Stimulated activated CD4-positive, alpha-beta T cell treated with anti-CD3 and anti-CD28 coated beads, Interleukin-15, amount 100 ng/mL, for 1 hour (primary cell): ENCODE measurements at places on chromosomes 6 and 20.

DNA sequence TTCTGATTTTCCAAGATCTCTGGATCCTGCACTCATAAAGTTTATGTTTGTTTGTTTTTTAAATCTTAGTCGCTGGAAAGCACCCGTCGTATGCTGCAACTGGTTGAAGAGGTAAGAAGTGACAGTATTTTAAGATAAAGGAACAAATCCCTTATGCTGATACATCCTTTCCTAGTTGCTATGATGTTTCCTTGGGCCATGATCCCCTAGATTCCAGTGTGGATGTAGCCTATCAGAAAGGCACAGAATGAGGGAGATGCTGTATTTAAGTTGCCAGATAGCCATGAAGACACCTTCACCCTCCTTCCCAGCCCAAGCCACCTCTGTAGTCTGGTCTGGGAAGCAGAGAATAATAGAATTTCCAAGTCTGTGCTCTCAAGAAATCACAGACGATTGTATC is 59.0 kb downstream of the SNAP25 start:
- no peak for DNase-seq

DNA sequence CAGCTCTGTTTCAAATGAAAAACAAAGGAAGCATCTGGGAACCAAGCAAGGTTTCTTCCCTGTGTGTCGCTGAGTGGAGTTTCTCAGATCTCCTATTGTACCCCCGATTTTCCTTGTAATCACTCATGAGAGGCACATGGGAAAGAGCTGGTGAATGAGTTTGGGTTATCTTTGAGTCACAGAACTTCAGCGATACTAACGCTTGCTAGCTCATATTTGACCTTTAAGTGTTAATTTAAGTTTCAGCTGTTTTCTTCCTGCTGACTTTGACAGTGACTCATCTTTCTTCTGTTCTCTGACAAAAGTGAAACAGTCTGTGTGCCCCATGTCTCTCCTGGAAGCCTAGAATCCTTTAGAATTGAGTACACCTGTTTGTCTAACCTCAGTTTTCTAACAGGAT is 261.1 kb upstream of the RGS17 start:
- DNase-seq: no peak

GRCh38 chr6:125212377-125212776 is 58.8 kb downstream of the TPD52L1 start:
- DNase-seq: no peak

GRCh38 chr6:98927534-98927933 is 20.2 kb downstream of the FBXL4 start:
- DNase-seq: no peak

DNA sequence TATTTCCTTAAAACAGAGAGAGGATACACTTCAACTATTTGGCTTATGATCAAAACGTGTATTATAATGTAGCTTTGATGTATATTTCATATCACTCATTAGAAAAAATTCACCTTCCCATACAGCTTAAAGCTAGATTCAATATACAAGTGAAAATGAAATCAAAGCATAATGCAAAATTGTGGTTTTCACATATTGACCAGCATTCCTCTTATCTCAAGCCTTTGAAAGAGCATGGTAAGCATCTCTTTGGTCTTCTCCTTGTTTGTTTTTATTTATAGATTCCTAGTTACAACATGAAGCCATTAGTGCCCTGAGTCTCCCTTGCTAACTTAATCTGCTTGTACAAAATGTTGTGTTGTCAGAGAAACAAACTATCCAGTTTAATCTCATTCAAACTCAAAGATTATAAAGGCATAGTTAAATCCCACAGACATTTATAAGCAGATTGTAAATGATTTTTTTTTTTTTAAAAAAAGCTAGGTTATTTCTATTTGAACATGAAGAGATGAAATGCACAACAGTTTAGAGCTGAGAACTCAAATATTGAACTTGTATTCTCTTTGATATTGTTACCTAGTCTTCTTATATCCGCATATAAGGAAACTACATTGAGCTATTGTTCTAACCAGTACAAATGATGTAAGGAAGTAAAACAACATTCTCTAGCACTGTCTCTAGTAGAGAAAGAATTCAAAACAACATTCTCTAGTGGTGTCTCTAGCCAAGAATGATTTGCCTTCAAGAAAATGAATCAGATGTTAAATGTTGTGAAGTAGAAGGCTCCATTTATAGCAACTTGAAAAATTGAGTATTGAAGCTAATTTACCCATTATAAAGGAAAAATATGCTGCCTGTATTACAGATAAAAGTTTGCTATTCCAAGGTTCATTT is 31.2 kb upstream of the SMIM28 start:
- no peak for DNase-seq

DNA sequence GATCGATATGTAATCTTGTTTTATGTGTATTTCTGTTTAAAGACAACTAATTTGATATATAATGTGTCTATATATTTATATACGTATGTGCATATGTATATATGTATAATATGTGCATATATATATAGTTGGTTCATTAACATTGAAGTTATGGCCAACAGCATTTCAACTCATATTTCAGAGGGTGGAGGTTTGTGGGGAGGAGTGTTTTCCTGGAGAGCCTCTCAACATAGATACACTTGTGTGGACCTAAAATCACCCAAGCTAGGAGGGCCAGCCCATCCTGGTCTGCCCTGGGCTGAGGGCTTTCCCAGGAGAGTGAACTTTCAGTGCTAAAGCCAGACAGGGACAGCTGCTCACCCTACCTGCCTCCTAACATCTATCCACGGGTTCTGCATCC is 68.8 kb downstream of the TMEM242 start:
- no peak for DNase-seq

DNA sequence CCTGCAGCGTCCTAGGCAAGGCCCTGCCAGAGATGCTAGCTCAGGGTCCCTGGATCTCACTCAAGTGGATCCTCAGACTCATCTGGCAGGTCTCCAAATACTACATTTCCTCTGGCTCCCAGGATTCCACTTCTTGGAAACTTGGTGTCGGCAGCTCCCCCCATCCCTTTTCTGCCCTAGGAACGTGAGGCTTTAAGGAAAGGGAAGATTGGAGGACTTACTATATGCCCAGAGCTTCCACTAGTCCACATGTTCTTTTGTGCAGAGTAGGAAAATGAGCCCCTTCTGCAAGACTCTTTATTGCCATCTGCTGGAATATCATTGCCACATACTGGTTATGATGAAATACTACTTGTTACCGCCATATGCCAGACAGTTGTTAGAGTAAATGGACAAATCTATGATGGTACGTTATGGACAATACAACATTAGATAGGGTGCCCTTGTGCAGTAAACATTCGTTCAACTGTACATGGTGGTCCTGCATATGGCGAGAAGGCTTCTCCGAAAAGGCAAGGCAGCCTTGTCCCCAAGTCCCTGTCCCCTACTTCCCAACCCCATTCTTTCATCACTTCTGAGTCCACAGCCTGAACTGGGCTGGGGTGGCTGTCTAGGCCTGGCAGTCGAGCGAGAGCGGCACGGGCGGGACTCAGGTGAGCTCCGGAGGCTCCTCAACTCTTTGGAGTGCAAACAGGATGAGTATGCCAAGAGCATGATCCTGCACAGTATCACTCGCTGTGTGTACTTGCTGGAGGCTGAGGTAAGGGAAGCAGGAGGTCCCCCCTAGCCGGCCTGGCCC is 780 bp downstream of the ARMC12 start:
- no peak for DNase-seq

DNA sequence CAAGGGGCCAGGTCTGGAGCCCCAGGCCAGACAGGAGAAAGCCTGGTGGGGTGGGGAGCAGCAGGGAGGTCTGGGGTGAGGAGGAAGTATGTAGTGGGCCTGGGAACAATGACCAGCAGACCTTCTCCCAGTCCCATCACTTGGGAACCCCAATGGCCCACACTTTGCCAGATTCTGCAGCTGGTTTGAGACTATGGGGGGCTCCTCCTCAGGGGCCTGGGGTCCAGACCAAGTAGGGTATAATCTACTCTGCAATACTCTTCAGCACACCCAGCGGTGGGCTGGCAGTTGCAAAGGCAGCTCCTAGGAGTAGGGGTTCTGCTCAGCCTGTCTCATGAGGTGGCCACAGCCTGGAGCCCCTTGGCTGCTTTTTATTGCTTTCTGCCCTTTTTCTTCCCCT is 52.8 kb downstream of the NPEPL1 start:
- no peak for DNase-seq

GRCh38 chr6:132751306-132751705 is 6.4 kb downstream of the VNN2 start:
- DNase-seq: no peak

GRCh38 chr6:122839472-122839871 is 50.4 kb downstream of the SMPDL3A start:
- no peak for DNase-seq

DNA sequence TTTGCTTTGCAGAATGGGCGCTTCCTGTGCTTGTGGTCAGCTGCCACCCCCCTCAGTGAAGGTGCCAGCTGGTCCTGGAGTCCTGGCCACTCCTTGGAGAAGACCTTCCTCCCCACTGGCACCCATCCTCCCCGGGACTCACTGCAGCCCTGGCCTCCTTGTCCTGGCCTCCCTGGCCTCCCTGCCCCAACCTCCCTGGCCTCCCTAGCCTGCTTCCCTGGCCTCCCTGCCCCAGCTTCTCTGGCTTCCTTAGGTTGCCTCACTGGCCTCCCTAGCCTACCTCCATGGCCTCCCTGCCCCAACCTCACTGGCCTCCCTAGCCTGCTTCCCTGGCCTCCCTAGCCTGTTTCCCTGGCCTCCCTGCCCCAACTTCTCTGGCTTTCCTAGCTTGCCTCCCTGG is 297.8 kb downstream of the CDH4 start:
- no peak for DNase-seq

DNA sequence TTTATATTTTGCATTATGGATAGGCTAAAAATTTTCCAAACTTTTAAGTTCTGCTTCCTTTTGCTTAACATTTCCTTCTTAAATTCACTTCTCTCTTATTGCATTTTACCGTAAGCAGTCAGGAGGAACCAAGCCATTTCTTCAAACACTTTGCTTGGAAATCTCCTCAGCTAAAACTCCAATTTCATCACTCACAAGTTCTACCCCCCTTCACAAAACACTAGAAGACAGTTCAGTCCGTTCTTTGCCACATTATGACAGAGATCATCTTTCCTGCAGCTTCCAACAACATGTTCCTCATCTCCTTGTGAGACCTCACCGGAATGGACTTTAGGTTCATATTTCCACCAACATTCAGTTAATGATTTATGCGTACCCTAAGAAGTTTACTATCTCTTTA is 79.2 kb upstream of the LY86 start:
- DNase-seq: no peak

GRCh38 chr20:36579996-36580545 is 6.7 kb downstream of the TGIF2 start:
- DNase-seq: no peak

DNA sequence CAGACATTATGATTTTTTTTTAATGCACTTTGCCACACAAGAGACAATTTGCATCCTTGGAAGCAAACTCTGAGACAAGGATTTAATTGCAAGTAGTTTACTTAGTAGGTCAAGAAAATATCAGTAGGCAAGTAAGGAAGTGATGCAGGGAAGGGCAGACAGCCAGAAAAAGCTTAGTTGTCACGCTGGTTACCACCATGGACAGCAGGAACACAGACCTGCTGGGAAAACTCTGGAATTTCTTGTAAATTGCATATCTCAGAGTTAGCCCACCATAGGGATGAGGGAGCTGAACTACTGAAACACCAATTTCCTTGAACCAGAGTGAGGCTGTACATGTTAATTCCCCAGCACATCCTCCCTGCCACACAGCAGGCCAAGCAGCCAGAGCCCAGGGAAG is 92.7 kb downstream of the L3MBTL3 start:
- no peak for DNase-seq

- no peak for DNase-seq
Measured at GRCh38 chr20:19944772-19945459, 72.2 kb upstream of the NAA20 start.

- no peak for DNase-seq
Measured at GRCh38 chr20:4812641-4813075, 90.9 kb downstream of the PRND start.

- DNase-seq: no peak
Measured at GRCh38 chr20:57899554-57899953, 189.7 kb upstream of the PMEPA1 start.

- DNase-seq: no peak
Measured at GRCh38 chr20:26135325-26136110, 438.9 kb upstream of the ZNF337 start.
